ENCODE measurements at places on chromosomes 2 and 18.

DNA sequence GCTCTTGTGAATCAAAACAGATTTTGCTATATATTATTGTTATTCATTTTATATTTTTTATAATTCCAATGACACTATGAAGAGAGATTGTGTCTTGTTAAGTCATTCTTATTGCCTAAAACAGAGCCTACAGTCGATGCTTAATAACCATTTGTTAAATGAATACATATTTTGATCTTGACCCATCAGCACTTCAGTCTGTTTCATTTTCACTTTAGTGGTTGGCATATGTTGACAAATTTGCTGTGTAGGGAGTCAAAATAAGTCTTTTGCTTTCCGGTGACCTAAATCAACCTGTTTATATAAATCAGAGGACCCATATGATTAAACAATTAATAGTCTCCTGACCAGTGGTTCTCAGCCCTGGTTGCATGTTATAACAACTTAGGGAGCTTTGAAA lies 97.1 kb downstream of the TXNL1 start:
- H3K4me3 ChIP-seq: no peak overlapping the region
- H3K27me3 ChIP-seq: no peaks in the 10 kb centered on the region
- no peaks in the 10 kb centered on the region for H3K36me3 ChIP-seq
- no peak overlapping the region for H3K27ac ChIP-seq

GRCh38 chr18:68893354-68893753 lies 95.5 kb downstream of the CCDC102B start:
- H3K4me3 ChIP-seq: no peak overlapping the region
- H3K36me3 ChIP-seq: no peaks in the 10 kb centered on the region
- no peak overlapping the region for H3K27ac ChIP-seq
- H3K27me3 ChIP-seq: no peaks in the 10 kb centered on the region
- DNase-seq: peak; percentile 3

GRCh38 chr2:100236166-100236565 lies 86.1 kb downstream of the LONRF2 start:
- no peaks in the 10 kb centered on the region for H3K4me1 ChIP-seq
- DNase-seq: no peak
- no peak overlapping the region for H3K4me3 ChIP-seq

DNA sequence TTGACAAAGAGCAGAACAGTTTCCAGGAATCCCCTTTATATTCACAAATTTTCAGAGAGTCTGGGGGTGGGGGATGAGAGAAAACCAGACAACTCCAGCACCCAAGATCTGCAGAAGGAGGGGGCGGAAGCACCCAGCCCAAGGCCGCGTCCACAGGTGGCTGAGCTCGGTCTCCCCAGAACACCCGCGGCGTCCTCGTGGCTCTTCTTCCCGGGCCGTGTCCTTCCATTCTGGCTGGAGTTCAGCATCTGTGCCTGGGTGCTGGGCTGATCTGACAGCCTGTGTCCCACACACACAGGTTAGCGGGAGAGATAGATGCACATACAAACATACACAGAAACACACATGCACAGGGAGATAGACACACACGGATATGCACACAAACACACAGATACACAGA lies 455.8 kb upstream of the SALL3 start:
- H3K27ac ChIP-seq: no peak overlapping the region
- H3K36me3 ChIP-seq: no peaks in the 10 kb centered on the region
- no peaks in the 10 kb centered on the region for H3K4me1 ChIP-seq
- H3K27me3 ChIP-seq: no peaks in the 10 kb centered on the region
- H3K4me3 ChIP-seq: no peak overlapping the region

DNA sequence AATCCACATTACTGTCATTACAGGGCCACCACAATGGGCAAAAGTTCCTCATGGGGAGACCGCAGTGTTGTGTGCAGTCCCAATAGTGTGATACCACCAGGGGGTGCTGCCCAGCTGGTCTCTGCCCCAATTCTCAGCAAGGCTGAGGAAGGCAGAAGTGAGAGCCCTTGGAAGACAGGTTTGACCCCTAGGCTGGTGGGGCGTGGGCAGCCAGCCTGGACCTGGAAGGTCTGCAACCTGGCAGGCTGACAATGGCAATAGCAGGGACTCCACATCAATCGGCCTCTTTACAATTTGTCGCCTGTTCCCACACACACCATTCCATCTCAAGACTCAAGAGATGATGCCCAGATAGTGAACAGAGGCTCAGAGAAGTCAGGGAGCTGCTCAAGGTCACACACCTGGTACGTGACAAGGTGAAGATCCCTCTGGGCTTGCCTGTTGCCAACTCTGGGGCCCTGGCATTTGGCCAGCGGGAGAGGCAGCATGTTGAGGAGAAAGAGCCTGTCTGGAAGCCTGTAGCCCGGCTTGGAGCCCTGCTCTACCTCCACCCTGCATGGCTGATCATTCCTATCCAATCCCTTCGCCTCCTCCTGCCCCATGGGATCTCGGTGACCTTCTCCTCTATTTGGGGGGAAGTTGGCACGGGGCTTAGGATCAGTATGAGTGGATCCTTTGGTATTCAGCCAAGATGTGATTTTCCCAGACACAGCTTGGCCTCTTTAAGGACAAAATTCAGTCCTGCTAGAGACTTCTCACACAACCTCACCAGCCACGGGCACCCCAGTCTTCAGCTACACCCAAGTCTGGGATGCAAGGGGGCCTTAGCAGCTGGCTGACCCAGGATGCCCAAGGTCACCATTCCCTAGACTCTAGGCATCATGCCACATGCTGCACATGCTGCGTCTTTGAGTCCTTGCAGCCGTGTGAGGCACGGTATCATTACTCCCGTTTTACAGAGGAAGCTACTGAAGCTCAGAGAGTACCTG lies 2.9 kb upstream of the ATOH8 start:
- H3K4me3 ChIP-seq: no peak overlapping the region
- peaks cover 11% of the 10 kb centered on the region for H3K27me3 ChIP-seq
- DNase-seq: peak; percentile 72
- no peak overlapping the region for H3K27ac ChIP-seq
- H3K4me1 ChIP-seq: peaks cover 21% of the 10 kb centered on the region

DNA sequence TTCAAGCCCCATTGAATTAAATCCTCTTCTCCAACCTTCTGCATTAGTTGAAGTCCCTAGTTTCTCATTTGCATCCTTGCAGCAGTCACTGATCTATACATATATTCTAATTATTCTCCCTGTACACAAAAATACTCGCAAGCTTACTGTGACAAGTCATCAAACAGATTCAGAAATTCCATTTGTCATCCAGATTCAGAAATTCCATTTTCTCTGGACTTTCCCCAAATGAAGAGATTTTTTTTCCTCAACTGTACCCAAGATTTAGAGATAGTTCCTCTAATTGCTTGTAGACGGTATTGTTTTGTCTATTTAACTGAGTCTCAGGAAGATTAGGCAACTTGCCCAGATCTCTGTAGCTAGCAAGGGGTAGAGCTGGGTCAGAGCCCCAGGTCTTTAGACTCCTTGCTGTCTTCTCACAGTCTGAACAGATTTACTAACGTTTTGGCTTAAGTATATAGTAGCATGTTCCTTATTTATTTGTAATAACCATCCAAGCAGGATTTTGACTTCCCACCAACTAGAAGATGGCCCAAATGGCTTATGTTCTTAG lies 34.2 kb downstream of the RAB12 start:
- H3K27me3 ChIP-seq: no peaks in the 10 kb centered on the region
- H3K36me3 ChIP-seq: no peaks in the 10 kb centered on the region
- no peak for DNase-seq
- no peaks in the 10 kb centered on the region for H3K4me1 ChIP-seq
- no peak overlapping the region for H3K4me3 ChIP-seq

All from small intestine (tissue), 16 donors.